NT2/D1 (cell line): ENCODE measurements at places on chromosomes 16 and 17.
A peak's percentile ranks its signal among the peaks of the same experiment; 100 is the strongest.

DNA sequence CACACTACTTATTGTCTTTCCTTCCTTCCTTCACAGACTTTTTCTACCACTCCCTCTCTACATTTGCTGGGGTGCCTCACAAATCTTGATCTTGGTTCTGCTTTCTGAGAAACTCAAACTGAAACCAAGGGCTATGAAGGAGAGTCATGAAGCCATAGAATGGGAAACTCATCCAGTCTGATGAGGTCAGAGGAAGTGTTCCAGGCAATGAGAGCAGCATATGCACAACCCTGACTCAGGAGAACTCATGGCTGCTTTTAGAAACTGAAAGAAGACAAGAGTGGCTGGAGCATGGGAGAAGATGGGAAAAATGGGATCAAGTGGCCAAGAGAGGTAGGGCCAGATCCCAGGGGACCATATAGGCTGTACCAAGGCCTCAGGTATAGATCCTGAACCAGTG lies 130.0 kb upstream of the TOX3 start:
- DNase-seq, result no peak

DNA sequence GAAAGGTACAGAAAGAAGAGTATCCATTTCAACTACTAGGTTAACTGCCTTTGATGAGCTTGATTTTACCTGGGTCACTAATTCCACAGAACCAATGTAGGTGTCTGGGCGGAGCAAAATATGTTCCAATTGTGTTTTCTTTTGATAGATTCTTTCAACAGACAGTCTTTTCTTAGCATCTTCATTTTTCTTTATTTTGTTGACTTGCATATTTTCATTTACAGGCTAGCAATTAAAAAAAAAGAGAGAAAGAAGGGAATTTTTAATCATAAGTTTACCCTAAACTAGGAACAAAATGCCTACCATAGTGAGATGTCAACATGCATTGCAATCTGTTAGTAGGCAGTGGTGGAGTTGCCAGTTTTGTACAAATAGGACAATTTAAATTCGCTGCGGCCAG lies 1.0 kb downstream of the TOP2A start:
- no peak for DNase-seq

GRCh38 chr17:49986396-49987289 lies 8.4 kb downstream of the DLX3 start:
- DNase-seq, result no peak

- peak; percentile 43 for DNase-seq
Measured at GRCh38 chr17:31517524-31517923, 126.0 kb downstream of the RAB11FIP4 start.

DNA sequence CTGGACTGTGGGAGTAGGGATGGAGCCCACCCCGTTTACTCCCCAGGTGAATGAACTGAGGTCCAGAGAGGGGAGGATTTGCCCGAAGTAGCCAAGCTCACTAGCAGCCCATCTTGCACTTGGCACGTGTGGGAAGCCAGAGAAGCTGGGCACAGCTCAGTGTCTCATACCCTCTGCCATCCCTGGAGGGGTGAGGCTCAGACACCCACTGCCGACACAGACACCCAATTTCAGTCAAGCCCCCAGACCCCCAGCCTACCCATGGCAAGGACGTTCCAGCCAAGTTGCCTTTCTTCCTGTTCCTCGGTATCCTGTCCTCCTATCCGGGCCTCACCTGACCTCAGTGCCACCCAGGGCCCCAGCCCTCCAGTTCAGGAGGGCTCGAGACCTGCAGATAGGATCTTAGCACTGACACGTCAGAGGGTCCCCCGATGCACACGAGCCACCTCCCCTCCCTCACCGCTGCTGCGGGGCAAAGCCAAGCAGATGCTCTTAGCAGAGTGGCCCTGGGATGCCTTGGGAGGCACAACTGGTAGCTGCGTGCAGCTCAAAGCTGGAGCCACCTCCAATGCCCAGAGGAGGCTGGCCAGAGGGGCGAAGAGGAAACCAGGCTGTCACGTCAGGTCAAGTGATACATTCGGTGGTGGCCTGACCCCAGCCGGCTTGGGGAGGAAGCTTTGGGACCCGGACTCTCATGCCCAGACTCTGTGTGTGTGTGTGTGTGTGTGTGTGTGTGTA lies 90.4 kb upstream of the TNRC6C start:
- DNase-seq, result no peak
